ENCODE measurements at places on chromosomes 4 and X.
A peak's percentile ranks its signal among the peaks of the same experiment; 100 is the strongest.

DNA sequence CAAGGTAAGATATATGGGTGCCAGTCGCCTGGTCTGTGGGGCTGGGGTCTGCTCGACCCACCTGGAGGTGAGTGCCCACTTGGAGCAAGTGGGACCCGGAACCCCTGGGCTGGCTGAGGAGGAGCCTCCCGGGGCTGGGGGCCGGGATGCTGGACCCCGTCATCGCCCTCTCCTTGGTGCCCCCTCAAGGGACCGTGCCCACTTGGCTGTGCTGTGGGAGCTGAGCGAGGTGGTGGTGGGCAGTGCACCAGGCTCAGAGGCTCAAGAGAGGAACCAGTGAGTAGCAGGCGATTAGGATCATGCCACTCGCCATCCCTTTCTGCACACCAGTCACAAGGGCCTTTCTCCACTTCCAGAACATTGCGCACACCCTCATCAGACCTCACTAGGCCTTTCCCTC, 203.8 kb upstream of the PSAPL1 start:
- ATAC-seq: no peak

- ATAC-seq: no peak
Measured at GRCh38 chrX:11557120-11557519, 108.6 kb downstream of the ARHGAP6 start.

DNA sequence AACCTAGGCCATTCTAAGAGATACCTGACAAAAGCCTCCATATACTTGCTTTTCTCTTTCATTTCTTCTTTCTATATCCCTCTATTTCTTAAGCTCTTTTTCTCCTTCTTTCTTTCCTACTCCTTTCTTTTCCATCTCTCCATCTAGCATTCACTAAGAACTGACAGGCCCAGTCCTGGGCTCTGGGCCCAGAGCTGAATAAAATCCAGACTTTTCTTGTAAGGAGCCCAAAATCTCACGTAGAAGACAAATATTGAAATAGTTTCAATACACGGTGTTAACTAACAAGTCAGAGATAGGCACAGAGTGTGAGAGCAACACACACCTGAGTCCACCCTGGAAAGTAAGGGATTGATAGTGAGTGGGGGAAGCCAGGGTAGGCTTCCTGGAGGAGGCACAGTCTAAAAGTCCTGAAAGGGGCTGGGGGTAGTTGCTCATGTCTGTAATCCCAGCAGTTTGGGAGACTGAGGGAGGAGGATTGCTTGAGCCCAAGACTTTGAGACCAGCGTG, 73.2 kb upstream of the EFNB1 start:
- no peak for ATAC-seq

- ATAC-seq: no peak
Measured at GRCh38 chr4:173534434-173534833, 4.4 kb upstream of the HAND2 start.

- no peak for ATAC-seq
Measured at GRCh38 chrX:115650916-115651315, 89.9 kb downstream of the PLS3 start.

- ATAC-seq: no peak
Measured at GRCh38 chr4:127868196-127868595, 12.5 kb upstream of the PLK4 start.

DNA sequence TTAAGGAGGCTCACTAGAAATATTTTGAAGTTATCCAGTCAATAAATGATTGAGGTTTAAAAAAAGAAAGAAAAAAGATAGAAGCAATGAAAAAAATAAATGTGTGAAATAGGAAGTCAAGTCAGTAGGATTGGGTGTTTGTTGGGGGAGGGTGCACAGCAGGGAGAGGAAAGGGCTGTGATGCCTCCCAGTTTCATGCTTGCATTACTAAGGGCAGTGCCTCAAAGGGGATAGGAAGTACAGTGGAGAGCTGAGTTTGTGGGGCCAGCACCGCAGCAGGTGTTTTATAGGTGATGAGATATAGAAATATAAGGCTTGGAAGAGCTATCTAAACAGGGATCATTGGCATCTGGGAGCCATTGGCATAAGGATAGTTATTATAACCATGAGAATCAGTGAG, 919.2 kb downstream of the STIM2 start:
- no peak for ATAC-seq

DNA sequence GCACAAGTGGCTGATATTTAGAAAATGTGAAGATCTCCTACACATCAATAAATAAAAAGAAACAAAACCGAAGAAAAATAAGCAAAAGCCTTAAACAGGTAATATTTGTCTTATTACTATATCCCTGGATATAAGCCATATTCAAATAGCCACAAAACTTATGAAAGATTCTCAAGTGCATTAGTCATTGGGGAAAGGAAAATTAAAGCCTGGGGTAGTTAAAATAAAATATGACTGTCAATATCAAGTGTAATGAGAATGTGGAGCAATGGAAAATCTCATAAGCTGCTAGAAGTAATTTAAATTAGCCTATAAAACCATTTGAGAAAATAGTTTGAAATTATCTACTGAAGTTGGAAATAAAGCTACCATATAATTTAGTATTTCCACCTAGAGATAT, 399.9 kb downstream of the GASK1B start:
- ATAC-seq: no peak

DNA sequence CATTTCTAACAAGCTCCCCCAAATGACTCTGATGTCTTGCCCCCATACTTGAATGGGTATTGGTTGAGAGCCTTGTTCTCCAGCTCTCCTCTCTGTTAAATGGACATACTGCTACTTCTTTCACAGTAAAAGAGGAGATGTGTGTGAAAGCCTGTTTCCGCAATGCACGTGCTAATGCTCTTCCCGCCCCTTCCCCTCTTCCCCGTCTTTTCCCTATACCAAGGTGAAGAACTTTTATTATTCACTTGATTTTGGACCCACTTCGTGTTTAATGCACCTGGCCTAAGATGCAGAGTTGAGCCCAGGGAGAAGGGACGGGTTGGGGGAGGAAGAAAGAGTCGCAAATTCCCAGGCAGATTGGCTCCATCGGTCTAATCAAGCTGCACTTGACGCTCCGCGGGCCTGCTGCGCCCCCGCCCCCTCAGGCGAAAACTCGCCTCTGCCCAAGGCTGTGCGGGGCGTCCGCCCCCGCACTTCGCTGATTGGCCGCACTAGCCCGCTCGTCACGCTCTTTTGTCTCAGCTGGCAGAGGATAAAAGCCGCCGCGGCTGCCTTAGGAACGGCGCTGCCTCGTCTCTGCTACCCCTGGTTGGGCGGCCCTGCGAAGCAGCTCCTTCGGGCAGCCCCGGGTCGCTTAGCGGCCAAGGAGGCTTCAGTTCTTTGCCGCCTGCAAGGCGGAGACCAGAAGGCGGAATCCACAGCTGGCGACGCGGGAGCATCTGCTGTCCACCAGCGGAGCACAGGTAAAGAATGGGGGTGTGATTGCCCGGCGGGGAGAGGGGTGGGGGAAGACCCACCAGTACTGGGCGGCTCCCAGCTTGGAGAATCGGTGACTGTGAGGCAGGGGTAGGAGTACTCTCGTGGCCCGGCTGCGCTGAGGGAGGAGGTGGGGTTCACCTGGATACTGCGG, at the start of gene ZCCHC12:
Gene ZCCHC12 (plus strand): TSS at position 562 of the 910 bp plus-strand sequence. CDS start 1,421 bp downstream, outside the sequence.
- peak; percentile 65 for ATAC-seq

DNA sequence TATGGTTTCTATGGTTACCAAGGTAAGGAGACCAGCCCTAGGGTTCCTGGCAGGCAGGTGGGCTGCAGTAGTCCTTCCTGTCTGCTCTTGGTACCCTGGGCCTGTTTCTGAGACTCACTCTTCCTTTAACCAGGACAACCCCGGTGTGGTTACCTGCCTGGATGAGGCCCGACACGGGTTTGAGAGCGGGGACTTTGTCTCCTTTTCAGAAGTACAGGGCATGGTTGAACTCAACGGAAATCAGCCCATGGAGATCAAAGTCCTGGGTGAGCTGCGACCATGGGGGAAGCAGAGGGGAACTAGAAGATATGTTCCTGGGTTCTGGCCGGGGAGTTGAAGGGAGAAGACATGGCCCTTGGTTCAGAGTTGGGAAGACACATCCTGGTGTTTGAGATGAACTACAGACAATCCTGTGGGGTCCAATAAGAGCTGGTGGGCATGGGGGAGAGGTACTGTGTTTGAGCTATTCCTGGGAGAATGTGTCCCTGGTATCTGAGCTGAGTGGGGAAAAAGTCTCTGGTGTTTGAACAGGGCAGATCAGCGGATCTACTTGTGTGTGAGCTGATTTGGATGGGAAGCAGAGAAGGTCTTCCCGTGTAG, 7.8 kb downstream of the UBA1 start:
- no peak for ATAC-seq

DNA sequence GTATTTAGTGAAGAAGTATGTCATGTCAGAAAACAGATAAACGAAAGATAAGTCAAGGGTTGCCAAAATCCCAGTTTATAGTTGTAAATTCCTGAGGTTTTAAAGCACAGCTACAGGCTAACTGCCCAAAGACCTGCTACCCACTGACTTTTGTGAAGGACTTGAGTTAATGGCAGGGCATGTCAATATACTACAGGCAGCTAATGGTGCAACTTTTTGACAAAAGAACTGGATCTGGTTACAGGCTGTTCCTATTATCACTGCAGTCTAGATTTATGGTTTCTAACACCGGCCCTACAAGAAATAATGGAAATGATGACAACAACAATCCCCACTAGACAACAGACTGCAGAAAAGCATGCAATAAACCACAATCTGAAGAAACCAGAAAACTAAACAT, 6.4 kb downstream of the SCML2 start:
- no peak for ATAC-seq

DNA sequence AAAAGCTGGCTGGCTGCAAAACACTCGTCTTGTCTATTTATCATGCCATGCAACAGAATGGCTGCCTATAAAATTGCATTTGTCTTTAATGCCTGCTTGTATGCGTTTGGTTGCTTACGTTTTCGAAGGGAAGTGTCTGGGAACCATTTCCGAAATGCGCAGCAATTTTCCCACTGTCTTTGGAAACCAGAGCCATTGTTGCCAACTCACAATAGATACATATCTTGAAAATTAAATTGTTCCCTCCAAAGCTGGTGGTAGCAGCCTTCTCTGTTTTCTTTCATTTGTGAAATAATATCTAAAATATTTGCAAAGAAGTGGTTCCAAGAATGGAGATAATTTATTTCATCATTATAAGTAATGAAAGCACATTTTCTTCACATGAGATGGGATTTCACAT, 53.4 kb downstream of the MAMLD1 start:
- ATAC-seq: no peak

DNA sequence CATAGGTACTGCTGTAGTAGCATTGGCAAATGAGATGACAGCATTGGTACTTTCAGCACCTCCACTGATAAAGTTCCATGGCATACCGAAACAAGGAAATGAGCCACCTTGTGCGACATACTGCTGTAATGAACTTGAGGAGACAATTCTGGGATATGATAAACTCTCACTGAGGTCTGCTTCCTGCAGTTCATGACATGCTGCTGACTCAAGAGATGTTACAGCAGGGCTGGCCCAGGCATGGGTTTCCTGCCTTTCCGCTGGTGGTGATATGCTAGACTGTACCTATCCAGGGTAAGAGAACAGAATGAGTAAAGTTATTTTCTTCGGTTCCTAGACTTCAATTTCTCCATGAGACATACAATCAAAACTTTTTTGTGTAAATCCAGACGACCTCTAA, 17.1 kb downstream of the BEND2 start:
- ATAC-seq: no peak

DNA sequence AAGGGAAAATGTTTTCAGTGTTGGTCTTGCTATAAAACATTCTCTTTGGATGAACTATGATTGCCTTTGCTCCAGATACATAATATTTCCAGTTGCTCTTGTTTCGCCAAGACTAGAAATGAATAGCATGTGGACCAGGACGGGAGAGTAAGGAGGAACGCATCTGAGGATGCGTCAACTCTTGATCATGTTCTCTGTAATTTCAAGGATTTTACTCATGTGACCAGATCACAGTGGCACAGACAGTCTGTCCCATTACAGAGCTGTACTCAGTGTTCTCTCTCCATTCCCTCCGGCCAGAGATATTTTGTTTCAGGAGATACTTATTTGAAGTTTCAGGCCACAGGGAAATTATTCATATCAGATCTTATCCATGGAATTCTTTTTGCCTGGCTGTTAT, 266.6 kb downstream of the MID1IP1 start:
- ATAC-seq: no peak

DNA sequence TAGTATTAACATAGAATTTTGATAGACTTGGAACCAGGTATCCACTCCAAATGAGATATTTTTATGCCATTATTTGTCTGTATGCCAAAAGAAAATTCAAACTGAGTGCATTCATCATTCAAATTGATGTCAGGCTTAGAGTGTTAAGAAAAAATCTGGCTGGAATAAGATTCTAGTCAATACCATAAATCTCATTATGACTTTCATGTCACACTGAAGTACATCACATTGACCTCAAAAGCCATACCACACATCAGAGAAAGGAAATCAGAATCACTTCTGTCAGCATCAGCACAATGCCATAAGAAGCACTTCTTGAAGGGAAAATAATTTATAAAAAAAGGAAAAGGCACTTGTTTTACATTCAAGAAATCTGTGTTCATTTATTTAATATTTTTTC, 119.0 kb upstream of the BMP3 start:
- no peak for ATAC-seq

- ATAC-seq: no peak
Measured at GRCh38 chrX:15216280-15216679, 53.6 kb downstream of the ASB9 start.

- peak; percentile 50 for ATAC-seq
Measured at GRCh38 chr4:8391972-8392371, 48.6 kb downstream of the ACOX3 start.

GRCh38 chrX:49840679-49841078, 11.6 kb downstream of the PAGE4 start:
- ATAC-seq: peak; percentile 48

DNA sequence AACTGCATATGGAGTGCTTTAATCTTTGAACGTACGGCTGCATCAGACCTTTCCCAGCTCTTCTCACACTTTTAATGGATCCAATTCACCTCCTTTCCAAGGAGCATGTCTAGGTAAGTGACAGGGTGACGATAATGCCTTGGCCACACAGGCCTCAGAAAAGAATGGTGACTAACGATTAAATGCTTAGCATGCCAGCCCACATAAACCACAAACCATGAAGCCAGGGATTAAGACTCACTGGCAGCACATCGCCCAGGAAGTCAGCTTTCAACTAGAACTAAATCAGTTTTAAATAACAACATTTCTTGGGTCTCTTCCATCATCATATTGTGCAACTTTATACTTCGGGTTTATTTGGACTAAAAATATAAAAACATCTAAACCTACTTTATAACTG, 28.7 kb downstream of the INPP4B start:
- peak; percentile 78 for ATAC-seq

DNA sequence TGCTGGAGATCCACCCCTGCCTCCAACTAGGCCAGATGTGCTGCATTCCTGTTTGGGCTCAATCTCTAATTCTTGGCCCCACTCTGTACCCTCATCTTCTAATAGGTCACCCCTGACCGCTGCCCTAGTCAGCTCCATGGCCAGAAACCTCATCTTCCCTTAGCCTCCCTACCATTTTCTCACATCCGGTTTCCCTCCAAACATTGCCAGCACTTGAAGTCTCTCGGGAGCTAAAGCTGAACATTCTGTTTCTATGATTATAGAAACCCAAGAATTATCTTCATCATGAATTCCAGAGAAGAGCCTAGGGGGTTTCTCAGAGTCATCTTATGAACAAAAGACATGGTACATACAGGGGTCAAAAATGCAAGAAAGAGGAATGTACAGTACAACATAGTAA, 179.7 kb downstream of the AMELX start:
- no peak for ATAC-seq
